ENCODE measurements at places on chromosomes 2 and 18.

- DNase-seq = no peak
Observed at GRCh38 chr2:98518101-98518500, 73.4 kb downstream of the INPP4A start.

DNA sequence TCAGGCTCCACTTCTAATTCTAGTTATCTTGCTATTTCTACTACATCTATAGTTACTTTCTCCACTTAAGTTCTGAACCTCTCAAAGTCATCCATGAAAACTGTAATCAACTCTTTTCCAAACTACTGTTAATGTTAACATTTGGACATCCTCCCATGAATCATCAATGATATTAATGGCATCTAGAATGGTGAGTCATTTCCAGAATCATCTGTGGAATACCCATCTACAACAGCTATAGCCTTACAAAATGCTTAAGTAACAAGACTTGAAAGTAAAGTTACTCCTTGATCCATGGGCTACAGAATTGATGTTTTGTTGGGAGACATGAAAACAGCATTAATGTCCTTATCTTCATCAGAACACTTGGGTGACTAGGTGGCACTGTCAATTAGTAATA lies 35.4 kb downstream of the BARD1 start:
- DNase-seq = no peak

DNA sequence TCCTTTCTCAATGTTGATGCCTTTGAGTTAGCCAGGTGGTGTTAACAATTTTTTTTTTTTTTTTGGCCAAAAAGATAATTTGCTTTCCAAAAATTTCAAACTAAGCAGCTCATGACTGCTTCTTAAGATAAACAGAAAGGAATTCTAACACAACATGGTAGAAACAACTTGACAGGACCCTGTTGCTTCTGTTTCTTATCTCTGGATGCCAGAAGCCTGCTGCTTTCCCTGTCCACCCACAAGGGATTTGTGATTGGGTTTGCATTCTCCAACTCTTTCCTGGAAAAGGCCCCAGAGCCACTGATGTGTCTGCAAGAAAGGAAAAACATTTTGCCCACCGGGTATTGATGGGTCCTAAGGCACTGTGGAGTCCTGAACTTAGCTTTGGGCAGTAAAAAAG lies 217.2 kb upstream of the PKDCC start:
- DNase-seq = no peak

DNA sequence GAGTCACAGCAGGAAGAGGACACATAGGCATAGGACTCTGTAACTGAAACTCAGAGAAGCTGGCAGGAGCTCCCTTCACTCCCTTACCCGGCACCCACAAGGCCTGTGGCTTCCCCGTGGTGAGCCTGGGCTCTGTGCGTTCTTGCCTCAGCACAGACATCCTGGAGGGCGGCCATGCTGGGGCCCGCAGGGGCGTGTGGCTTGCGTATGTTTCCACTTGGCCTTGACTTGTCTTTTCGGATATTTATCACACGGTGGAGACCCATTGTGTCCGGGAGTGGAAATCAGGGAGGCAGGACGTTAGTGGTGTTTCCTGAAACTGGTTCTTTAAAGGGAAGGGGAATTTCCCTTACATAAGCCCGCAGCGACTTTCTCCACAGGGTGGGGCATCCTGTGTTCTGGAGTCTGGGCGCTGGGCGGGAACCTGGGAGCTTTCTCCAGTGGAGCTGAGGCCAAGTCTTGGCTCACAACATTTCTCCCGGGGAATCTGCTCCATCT lies 49.9 kb upstream of the EML6 start:
- DNase-seq = no peak

DNA sequence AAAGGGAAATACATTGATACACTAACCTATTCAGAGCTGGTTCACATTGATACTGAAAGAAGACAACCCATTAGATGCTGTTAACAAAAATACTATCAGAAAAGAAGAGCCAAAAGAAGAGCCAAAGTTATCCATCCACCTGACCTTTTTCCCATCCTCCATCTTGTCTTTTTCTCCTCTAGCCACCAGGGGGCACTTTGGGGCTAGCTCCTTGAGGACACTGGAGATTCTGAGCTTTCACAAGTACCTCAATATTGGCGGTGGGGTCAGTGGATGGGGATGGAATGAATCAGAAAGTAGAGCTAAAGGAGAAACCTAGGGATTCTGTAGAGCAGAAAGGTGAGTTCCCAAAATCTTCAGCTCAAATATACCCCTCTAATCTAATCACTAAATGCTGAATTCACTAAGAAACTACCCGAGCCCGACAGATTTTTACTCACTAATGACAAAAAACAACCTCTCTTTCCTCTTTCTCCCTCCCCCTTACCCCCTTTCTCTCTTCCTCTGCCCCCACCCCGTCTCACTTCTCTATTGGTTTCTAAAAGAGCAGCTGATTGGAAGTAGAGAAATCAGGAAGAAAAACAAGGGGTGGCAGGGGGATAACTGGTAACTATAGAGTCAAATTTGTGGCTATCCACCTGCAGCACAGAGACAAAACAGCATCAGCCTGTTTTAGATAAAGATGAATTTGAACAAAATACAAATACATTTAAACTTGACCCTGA lies 203.3 kb downstream of the TCF4 start:
- no peak for DNase-seq

GRCh38 chr2:74703373-74703772 lies 49.3 kb downstream of the SEMA4F start:
- DNase-seq = no peak

GRCh38 chr2:10520154-10520553 lies 72.0 kb upstream of the ODC1 start:
- DNase-seq = no peak

GRCh38 chr2:234995332-234996068 lies 43.7 kb downstream of the SH3BP4 start:
- DNase-seq = no peak

- no peak for DNase-seq
Observed at GRCh38 chr2:140836826-140837225, 1294.0 kb downstream of the LRP1B start.
